ENCODE measurements at places on chromosomes 16 and 17.

DNA sequence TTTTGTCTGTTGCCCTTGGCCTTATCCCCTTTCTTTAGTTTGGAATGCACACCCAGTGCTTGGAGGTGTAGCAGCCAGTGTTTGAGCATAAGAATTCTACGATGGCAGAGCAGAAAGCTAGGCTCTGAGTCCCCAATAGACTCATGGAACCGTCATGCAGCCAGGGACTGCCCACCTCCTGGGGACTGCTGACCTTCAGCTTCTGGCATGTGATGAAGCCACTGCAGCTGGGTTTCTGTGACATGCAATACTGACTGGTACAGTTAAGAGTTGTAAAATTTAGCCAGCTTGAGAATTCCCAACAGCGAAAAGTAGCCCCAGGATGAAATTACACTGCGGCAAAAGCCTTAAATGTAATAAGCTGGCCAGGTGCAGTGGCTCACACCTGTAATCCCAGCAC, 9.0 kb upstream of the MAP3K14 start:
- no peak for DNase-seq

DNA sequence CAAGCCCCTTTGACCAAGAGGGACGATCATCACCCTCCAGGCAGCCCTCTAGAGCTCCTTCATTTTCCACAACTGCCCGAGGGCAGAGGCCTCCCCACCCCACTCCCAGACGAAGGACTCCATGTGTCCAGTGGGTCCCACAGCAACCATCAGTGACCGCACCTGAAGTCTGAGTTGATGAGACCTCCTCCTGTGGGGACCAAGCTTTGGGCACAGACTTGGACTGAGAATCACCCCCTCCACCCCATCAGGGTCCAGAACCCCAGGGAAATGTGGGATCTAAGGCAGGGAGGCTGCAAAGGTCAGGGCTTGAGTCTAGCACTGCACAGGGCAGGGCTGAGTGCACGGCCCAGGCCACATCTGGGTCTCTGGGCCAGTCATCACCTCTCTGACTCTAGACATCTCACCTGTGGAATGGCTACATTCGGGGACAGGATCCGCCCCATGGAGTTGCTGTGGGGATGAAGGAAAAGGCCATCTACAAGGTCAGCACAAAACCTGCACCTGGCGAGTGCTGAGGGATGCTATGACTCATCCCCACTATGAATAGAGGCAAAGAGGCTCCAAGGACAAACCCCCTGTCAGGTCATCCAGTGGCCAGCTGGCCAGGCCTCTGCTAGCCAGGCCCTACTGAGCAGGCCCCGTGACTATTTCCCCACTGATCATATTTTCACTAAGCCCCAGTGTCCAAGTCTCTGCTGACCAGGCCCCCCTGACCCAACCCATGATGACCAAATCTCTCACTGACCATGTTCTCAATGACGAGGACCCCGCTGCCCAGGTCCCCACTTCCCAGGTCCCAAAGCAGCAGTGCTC, 38.4 kb downstream of the TNFRSF13B start:
- no peak for DNase-seq

DNA sequence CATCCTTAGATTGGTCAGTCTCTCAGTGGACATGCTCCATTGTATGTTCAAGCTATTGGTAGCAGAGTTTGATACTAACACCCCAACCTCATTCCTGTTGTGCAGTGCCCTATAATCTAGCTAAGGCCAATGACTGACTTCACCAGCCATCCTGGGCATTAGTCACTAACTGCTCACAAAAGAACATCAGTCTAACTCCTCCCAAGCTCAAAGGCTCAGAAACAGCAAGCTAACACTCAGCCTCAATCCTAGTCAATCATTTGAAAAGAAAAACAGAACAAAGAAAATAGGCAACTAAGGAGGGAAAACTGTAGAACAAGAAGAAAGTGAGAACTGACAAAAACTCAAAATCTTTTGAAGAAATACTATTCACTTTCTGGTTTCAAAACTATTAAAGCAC, 199.1 kb upstream of the C17orf78 start:
- DNase-seq, result no peak

- DNase-seq, result no peak
These were observed 70.3 kb downstream of the YPEL2 start for GRCh38 chr17:59401725-59402124.

GRCh38 chr16:50102051-50102746, 36.4 kb downstream of the HEATR3 start:
- no peak for DNase-seq

- no peak for DNase-seq
These were observed 70.7 kb upstream of the PLCG2 start for GRCh38 chr16:81708266-81709015.

DNA sequence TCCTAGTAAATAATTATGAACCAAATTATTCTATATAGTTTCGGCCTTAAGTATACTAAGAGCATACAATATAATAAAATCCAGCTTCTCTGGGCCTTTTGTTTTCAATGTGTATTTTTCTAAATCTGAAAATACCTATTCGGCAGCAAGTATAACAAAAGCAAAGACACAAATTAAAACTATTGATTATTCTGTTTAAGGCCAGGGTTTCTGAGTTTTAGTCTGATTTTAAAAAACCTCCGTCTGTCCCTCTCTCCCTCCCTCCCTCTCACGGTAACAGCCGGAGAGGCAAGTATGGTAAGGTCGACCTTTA, 1.5 kb downstream of the TOB1 start:
- no peak for DNase-seq

DNA sequence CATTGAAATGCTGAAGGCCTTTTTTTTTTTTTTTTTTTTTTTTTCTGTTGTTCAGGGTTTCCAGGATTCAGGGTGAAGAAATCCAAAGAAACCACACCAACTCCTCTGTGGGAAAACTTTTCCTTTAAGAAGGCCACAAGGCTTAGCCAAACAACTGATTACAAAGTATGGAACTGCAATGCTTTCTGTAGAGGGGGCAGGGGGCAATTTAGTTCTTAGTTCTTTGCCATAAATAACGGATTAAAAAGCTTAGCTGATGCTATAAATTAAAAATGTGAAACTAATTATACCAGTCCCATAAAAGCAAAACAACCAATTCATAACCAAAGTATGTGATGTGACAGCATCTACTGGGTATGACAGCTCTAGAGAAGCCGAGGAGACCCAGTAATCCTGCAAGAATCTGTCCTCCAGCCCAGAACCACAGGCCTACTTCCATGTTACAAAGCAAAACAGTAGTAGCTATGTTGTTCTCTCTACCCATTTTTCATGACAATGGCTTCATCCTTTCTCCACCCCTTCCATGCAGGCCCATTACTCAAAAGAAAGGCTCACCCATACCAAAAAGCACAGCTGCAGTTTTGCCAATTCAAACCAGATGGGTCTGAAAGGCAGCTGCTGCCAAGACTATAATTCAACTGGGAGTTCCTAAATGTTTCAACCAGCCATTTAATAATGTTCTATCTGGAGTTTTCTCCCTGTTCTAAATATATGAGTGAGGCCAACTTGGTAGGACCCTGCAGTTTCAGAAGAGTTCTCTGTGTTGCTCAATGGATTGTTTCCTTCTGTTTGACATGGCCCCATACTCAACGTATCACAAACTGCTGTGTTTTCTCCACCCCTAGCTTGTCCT, 167.1 kb upstream of the ZFHX3 start:
- DNase-seq, result no peak

- DNase-seq, result no peak
These were observed 1595.0 kb upstream of the GOT2 start for GRCh38 chr16:60329108-60329507.

DNA sequence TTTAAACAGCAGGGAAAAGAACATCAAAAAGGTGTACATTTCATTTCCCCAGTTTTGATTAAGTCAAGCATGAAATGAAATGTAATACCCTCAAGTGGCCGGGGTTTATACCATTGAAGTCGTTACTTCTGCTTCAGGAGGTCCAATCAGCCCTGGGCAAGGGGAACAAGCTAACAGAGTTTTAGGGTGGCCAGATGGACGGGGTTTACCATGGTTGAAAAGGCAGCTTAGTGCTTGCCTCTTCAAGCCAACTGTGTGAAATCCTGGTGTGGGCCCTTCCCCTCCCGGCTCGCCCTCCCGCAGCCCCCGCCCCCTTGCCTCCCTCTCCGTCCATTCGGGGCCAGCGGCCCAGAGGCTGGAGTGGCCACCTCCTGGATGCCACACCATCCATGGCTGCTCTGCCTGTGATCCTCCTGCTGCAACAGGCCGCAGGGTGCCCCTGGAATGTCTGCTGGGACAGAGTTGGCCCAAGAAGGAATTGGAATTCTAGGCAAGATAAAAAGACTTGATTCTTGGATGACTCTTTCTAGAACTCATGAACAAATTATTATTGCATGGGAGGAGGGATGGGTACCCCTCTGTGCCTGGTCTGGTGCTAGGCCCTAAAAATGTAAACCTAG, 296.2 kb upstream of the IRX3 start:
- DNase-seq, result no peak

DNA sequence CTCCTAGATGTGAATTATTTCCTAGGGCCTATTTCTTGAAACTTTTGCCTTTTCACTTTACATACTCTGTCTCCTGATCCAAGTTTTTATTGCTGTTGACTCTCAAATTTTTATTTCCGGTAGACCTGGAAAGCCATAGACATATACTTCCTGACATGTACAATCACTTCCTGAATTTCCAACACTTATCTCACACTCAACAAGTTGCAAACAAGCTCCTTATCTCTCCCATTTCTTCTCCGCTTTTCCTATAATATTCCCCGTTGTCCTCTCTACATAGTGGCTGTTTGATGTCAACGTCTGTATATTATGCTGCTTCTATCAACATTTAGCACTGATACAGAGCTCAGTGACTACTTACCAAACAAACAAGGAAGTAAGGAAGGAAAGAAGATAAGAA, 59.3 kb downstream of the IKZF3 start:
- DNase-seq, result no peak

DNA sequence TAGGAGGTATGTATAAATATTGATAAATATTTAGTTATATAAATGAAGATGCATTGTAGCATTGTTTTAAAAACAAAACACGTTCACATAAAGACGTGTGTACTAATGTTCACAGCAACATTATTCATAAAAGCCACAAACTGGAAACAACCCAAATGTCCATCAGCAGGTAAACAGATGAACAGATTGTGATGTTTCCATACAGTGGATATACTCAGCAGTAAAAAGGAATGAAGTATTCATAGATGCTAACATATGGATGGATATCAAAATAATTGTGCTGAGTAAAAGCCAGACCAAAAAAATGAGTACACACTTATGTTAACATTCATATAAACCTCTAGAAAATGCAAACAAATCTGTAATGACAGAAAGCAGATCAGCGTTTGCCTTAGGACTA, 6.0 kb downstream of the CENPN start:
- DNase-seq, result no peak

- no peak for DNase-seq
These were observed 65.0 kb downstream of the NXN start for GRCh38 chr17:914561-914960.

DNA sequence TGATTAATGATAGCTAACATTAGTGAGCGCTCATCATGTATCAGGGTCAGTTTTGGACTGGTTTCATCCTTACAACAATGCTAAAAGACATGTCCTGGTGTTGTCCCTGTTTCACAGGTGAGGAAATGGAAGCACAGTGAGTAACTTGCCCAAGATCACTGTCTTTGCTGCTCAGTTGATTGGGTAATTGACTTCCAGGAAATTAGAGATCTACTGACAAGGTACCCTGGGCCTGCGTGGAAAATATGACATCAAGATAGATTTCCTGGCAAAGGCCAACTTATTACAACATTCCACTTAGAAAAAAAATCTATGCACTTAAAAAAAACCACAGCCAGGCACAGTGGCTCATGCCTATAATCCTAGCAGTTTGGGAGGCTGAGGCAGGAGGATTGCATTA, 96.3 kb downstream of the CYLD start:
- DNase-seq, result no peak

All from NCI-H510A treated with DMSO at 0.1 percent for 48 hours (cell line).